ENCODE measurements at places on chromosomes 7 and 10. TPM values are rescaled to one million over a fixed set of nuclear protein-coding genes. Genes with fewer than 3 reads are reported as not detected.

IGFBP3 gene
- polyA plus RNA-seq: 17,601 TPM

NODAL gene
- polyA plus RNA-seq: not detected

SUGCT gene
- polyA plus RNA-seq: 7.1 TPM

GRCh38 chr10:50522908-50523307 lies 100.8 kb downstream of the SGMS1 start:
- H3K4me3 ChIP-seq: no peak overlapping the region
- H3K27me3 ChIP-seq: no peaks in the 10 kb centered on the region
- no peak for DNase-seq
- H3K36me3 ChIP-seq: no peaks in the 10 kb centered on the region

- DNase-seq: peak; percentile 72
- peak overlapping the region; percentile 87 for H3K4me3 ChIP-seq
- H3K27ac ChIP-seq: peak overlapping the region; percentile 85
- H3K27me3 ChIP-seq: no peaks in the 10 kb centered on the region
Measured at GRCh38 chr7:127391591-127392181, 822 bp downstream of the ZNF800 start.

GRCh38 chr10:16995867-16996529 lies 133.6 kb downstream of the CUBN start:
- peak overlapping the region; percentile 81 for H3K27ac ChIP-seq
- peaks cover 40% of the 10 kb centered on the region for H3K4me1 ChIP-seq
- no peaks in the 10 kb centered on the region for H3K27me3 ChIP-seq
- H3K4me3 ChIP-seq: peak overlapping the region; percentile 22

GRCh38 chr10:87575851-87576250 lies 71.2 kb downstream of the MINPP1 start:
- peaks cover 8% of the 10 kb centered on the region for H3K4me1 ChIP-seq
- no peak for DNase-seq
- H3K36me3 ChIP-seq: no peaks in the 10 kb centered on the region
- H3K4me3 ChIP-seq: no peak overlapping the region
- H3K27me3 ChIP-seq: no peaks in the 10 kb centered on the region

GRCh38 chr10:96764425-96765060 lies 44.2 kb upstream of the PIK3AP1 start:
- no peaks in the 10 kb centered on the region for H3K36me3 ChIP-seq
- no peak overlapping the region for H3K27ac ChIP-seq
- no peak overlapping the region for H3K4me3 ChIP-seq

- H3K27me3 ChIP-seq: no peaks in the 10 kb centered on the region
- no peak overlapping the region for H3K4me3 ChIP-seq
- no peak overlapping the region for H3K27ac ChIP-seq
- H3K36me3 ChIP-seq: no peaks in the 10 kb centered on the region
Measured at GRCh38 chr7:81213394-81213793, 294.5 kb upstream of the SEMA3C start.

- DNase-seq: no peak
- no peaks in the 10 kb centered on the region for H3K27me3 ChIP-seq
- no peaks in the 10 kb centered on the region for H3K4me1 ChIP-seq
- H3K4me3 ChIP-seq: no peak overlapping the region
- H3K27ac ChIP-seq: no peak overlapping the region
Measured at GRCh38 chr10:22753786-22754185, 39.4 kb upstream of the PIP4K2A start.

DNA sequence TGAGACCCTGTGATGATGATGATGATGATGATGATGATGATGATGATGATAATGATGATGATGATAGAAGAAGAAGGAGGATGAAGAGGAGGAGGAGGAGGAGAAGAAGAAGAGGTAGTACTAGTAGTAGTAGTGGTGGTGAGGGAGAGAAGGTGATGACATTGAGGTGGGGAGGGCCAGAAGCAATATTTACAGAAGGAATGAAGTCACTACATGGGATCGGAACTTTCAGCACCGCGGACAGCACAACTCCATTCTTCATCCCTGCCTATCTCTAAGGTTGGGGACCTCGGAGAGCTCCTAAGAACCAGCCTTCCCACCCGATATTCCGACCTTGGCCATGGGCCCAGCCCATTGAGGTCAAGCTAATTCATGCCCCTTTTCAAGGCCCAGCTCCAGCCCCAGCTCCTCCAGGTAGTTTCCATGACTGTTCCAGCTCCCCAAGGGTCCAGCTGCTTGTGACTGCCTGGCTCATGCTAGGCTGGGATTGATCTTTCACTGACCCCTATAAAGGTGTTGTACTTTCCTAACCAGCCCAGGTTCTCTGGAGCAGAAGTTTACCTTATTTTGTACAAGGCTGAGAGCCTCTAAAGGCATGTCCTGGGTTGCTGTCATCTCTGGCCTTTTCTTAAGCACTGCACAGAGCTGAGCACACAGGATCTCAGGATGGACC lies 10.3 kb downstream of the CRHR2 start:
- peak; percentile 81 for DNase-seq
- H3K27me3 ChIP-seq: peaks cover 9% of the 10 kb centered on the region
- H3K36me3 ChIP-seq: no peaks in the 10 kb centered on the region
- no peak overlapping the region for H3K4me3 ChIP-seq
- H3K4me1 ChIP-seq: no peaks in the 10 kb centered on the region
